Esophagus mucosa (tissue), 1 donor: ENCODE measurements at places on chromosomes 16 and 17. TPM values are rescaled to one million over a fixed set of nuclear protein-coding genes. Genes with fewer than 3 reads are reported as not detected.

DPEP3 gene
- 0.08 TPM for total RNA-seq

CSF3 gene
- 0.64 TPM for total RNA-seq

ZNF232 gene
- 3.1 TPM for total RNA-seq

CHST5 gene
- not detected for total RNA-seq

PRAC1 gene
- not detected for total RNA-seq

NOL3 gene
- total RNA-seq: 23.3 TPM

CLDN7 gene
- 279 TPM for total RNA-seq

FAM171A2 gene
- total RNA-seq: 1.1 TPM

SLC2A4 gene
- 0.68 TPM for total RNA-seq

PPM1E gene
- 0.04 TPM for total RNA-seq

CDC42EP4 gene
- 25.9 TPM for total RNA-seq

CLEC10A gene
- total RNA-seq: 0.92 TPM

CCL4L2 gene
- total RNA-seq: not detected

MMP25 gene
- total RNA-seq: 0.80 TPM

PITPNM3 gene
- 20.1 TPM for total RNA-seq

ITGB3 gene
- 1.7 TPM for total RNA-seq

CCDC200 gene
- total RNA-seq: not detected

TEKT5 gene
- total RNA-seq: not detected

HSD17B1 gene
- 15.7 TPM for total RNA-seq

KRT9 gene
- total RNA-seq: 0.16 TPM

CORO1A gene
- total RNA-seq: 9.0 TPM

ZPBP2 gene
- total RNA-seq: not detected

DNAI2 gene
- not detected for total RNA-seq

MYO1C gene
- 94.2 TPM for total RNA-seq

HBM gene
- total RNA-seq: not detected

CCL7 gene
- total RNA-seq: not detected

RAC3 gene
- total RNA-seq: 6.2 TPM

PRSS53 gene
- total RNA-seq: 0.48 TPM

EVPLL gene
- 5.3 TPM for total RNA-seq

MT4 gene
- 8.4 TPM for total RNA-seq

RNF157 gene
- total RNA-seq: 0.32 TPM

NTN1 gene
- 9.1 TPM for total RNA-seq

DNAAF8 gene
- 0.28 TPM for total RNA-seq

NTN3 gene
- total RNA-seq: 0.08 TPM

WNT3 gene
- 5.9 TPM for total RNA-seq

HS3ST3A1 gene
- total RNA-seq: 4.8 TPM

CDYL2 gene
- 5.3 TPM for total RNA-seq

SALL1 gene
- not detected for total RNA-seq

MVD gene
- total RNA-seq: 154 TPM

ADAMTS18 gene
- total RNA-seq: not detected

DNAH2 gene
- total RNA-seq: 0.04 TPM

VASN gene
- total RNA-seq: 16.6 TPM

PRR29 gene
- not detected for total RNA-seq

TPSG1 gene
- 0.24 TPM for total RNA-seq
